IMR-90 (cell line): ENCODE measurements at places on chromosomes 2 and 18.

DNA sequence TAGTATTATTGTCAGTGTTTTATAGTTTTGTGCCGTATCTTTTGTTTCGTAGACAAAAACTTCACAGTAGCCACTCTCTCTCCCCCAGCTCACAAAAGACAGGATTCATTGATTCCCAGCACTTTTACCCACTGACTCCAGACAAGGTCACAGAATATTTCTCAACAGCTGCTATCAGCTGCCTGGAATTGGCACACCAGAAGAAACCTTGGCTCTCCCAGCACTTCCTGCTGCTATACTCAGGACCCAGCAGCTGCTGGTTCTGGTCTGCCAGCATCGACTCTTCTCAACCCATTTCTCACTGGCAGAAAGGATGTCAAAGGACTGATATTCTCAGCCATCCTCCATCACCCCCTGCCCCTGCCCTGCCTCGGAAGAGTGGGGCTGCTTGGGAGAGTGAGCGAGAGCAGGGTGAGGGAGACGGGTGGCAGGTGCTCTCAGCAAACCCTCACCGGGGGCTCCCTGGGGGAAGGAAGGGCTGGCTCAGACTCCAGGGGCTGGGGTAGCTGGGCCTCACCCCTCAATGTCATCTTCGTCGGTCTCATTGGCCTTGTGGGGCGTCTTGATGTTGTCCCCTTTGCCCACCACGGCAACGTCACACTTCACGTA lies 6.1 kb upstream of the OTOF start:
- no peak for DNase-seq

- DNase-seq: no peak
Measured at GRCh38 chr2:148071351-148071750, 50.5 kb downstream of the MBD5 start.

GRCh38 chr2:37669446-37669845 lies 2.0 kb downstream of the CDC42EP3 start:
- no peak for DNase-seq

- DNase-seq: peak; percentile 33
Measured at GRCh38 chr2:145123606-145124005, 603.7 kb upstream of the ZEB2 start.

DNA sequence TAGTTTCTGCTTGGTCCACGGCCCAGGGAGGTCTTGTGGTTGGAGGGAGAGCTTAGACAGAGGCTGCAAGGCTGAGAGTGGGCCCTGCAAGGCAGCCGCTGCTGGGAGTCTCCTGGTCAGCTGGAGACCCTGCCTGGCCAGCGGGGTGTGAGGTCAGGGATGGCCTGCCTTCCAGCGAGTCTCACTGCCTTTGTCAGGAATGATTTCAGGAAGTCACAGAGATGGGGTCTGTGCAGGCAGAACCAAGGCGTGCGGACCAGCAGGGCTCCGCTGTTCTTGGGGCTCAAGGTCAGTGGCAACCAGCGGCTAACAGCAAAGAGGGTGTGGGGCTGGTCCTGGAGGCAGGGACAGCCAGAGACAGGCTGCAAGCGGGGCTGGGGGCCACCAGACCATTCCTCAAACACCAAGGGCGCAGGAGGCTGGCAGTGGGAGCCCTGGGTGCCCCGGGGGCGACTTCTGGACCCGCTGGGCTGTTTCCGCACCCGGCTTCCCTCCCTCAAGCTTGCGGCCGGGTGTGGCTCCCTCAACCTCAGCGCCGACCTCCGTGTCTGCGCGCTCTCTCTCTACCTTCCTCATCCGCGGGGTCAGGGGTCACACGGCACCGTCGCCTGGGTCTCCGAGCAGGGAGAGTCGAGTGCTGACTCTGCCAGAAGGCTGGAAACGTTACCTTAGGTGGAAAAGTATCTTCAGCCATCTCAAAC lies 124.5 kb upstream of the CTDP1 start:
- no peak for DNase-seq
